ENCODE measurements at places on chromosomes 1 and 21.

GRCh38 chr1:56146449-56146848 lies 432.9 kb downstream of the PLPP3 start:
- no peak for DNase-seq

DNA sequence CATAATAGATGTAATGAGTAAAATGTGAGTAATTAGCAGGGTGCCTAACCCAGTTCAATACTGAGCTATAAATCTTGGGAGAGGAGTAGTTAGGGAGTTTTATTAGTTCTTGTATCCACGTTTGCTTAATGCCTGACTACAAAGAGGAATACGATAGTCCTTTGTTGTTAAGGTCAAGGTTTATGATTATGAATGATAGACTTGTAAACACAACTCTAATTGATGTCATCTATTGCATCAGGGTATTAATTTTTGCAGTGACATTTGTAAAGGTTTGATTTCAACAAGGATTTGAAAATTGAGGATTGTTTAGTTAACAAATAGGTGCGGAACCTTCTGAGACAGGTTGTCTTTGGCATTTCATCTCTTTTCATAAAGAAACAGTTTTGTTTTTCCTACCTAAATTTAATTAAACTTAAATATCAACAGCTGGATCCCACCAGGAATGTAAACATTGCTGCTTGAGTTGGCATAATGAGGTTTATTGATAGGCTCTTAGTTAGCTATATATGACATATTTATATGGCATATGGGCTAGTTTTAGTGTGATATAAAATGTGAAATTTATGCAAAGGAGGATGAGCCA lies 9.7 kb downstream of the SOAT1 start:
- DNase-seq: no peak

DNA sequence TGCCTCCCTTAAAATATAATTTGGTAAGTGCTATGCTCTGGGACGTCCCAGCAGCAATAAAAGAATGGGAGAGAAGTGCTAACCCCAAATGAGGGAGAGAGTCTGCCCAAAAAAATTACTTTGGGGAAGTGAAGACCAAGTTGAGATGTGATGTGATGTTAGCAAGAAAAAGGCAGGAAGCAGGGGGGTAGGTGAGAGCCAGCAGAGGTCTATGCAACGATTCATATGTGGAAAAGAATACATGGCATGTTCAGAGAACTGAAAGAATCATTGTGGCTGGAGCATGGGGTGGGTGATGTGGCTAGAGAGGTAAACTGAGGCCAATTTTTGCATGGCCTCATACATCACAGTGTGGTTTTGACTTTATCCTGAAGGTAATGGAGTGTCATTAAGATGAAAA lies 5.6 kb upstream of the CTPS1 start:
- no peak for DNase-seq

- DNase-seq: no peak
Observed at GRCh38 chr1:160981584-160982411, 27.2 kb upstream of the ITLN2 start.

DNA sequence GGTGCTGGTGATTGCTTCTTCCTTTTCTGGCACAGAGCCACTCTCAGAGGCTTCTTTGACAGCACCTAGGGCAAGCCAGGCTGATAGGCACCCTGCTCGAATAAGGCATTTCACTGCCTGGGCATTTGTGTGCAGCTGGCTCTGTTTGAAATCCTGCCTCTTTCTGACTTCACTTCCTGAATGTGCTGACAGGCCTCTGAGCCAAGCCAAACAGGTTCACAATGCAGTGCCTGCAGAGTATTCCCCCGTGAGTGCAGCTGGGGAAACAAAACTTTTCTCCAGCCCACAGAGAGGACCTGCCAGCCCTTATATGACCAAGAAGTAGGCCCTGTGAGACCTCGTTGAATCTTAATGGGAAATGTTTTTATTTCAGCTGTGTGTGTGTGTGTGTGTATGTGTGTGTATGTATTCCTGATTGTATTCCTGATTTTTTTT lies 10.4 kb downstream of the JUN start:
- peak; percentile 30 for DNase-seq

DNA sequence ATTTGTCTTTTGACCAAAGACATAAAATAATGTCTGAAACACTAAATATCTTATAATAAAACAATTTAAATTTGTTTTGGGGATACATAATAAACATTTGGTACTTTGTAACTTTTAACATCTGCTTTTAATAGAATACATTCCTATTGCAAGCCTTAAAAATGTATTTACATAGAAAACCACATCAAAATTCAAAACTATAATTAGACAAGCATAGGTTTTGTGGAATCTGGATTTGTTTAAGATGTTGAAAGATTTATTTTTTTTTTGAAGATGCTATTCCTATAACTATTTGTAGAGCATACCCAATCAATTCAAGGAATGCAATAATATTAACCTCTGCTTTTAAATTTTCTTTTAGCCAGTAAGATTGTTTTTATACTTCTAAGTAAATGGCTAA lies 125.7 kb downstream of the FMN2 start:
- no peak for DNase-seq

DNA sequence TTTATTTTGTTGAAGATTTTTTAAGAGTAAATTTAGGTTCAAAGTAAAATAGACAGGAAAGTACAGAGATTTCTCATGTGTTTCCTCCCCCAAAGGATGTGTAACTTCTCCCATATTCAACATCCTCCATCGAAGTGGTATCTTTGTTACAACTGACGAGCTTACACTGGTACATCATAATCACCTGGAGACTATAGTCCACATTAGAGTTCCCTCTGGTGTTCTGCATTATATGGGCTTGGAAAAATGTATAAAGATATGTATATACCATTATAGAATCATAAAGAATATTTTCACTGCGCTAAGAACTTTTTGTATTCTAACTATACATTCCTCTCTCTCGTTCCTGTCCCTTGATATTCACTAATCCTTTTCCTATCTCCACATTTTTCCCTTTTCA lies 203.7 kb downstream of the AMY1C start:
- no peak for DNase-seq

GRCh38 chr21:43809853-43810504 lies 20.6 kb downstream of the RRP1 start:
- DNase-seq: no peak

DNA sequence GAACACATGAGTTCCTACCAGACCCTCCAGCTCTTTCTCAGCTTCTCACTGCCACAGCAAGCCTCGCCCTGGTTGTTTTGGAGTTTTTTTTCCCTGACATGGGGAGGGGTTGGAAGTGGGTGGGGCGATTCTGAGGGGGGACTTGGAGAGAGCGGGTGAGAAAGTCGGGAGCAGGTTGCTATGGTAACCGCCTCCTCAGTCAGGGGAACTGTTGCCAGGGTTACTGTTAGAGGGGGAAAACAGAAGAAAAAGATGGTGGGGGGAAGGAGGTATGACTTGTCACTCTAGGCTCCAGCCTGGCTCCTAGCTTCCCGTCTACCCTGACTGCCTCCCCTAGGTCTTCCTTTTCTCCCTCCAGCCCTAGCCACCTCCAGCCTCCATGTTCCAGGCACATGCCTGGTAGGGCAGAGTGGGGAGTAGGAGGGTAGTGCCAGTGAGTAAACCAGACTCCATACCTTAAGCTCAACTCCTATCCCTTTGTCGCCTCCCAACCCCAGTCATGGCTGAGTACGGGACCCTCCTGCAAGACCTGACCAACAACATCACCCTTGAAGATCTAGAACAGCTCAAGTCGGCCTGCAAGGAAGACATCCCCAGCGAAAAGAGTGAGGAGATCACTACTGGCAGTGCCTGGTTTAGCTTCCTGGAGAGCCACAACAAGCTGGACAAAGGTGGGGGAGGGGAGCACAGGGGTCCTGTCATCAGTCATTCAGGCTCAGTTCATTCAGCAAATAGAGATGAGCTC lies 6.0 kb downstream of the PEA15 start:
- DNase-seq: no peak

DNA sequence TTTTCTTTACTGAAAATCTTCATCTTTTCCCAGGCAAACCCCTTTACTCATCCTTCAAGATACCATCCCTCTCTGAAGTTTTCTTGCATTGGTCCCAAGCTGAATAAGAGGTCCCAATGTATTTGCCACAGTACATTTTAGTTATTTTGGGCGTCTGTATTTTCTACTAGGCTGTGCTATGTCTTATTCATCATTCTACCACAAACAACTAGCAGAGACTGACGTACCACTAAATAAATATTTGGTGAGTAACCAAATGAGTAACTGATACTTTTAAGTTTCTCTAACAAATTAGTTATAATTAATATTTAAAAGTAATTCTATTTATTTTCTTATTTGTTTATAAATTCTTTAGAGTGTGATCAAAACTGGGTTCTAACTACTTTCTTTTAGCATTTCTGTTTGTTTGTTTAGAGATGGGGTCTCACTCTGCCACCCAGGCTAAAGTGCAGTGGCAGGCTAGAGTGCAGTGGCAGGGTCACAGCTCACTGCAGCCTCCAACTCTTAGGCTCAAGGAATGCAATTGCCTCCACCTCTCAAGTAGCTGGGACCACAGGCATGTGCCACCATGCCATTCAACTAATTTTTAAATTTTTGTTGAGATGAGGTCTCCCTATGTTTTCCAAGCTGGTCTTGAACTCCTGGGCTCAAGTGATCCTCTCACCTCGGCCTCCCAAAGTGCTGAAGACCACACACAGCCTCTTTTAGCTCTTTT lies 33.1 kb downstream of the NDC1 start:
- no peak for DNase-seq

DNA sequence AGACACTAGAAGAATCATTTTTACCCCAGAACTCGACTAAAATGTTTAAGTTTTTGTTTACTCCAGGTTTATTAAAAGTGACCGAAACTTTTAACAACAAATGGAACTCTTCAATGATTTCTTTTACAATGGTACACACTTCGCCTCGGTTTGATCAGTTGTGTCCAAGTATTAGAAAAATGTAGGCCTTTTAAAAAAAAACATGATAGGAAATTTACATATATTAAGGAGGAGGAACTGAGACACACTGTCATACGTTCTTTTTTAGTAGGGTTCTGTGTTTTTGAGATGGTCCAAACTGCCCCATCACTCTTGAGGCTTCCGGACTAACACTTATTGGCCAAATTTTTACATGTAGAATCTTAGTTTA lies 1.3 kb downstream of the PRDM2 start:
- DNase-seq: peak; percentile 46

DNA sequence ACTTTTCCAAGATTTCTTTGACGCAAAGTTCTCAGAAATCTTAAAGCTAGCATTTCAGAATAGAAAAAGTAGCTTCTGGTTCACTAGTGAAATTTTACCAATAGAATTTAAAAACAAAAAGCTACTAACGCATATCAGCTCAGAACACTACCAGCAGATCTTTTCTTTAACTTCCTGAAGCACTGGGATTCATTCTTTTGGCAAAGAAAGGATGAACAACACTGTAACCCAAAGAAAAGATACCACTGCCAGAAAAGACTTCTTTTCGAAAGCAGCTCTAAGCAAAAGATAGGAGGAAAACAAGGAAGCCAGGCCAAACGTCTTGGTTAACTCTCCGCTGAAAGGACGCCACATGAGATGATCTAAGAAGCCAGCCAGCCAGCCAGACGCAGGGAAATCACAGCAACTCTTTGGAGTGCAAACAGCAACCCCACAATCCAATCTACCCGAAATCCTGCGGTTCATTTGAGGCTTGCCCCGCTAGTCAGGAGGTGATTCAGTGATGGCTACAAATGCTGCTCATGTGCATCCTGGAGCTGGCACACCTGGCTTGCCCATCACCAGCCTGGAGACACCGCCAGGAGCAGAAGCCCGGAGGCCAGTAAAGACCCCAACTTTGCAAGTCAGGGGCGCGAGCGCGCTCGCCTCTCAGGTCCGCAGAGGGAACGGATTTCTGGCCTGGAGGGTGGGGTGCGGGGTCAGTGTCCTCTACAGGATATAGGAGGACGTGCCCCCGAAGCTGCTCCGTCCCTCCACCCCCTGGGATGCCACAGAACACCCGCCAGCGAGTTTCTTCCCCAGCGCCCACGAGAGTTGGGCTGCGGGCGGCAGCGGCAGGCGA lies 812 bp downstream of the NBPF1 start:
- peak; percentile 62 for DNase-seq

DNA sequence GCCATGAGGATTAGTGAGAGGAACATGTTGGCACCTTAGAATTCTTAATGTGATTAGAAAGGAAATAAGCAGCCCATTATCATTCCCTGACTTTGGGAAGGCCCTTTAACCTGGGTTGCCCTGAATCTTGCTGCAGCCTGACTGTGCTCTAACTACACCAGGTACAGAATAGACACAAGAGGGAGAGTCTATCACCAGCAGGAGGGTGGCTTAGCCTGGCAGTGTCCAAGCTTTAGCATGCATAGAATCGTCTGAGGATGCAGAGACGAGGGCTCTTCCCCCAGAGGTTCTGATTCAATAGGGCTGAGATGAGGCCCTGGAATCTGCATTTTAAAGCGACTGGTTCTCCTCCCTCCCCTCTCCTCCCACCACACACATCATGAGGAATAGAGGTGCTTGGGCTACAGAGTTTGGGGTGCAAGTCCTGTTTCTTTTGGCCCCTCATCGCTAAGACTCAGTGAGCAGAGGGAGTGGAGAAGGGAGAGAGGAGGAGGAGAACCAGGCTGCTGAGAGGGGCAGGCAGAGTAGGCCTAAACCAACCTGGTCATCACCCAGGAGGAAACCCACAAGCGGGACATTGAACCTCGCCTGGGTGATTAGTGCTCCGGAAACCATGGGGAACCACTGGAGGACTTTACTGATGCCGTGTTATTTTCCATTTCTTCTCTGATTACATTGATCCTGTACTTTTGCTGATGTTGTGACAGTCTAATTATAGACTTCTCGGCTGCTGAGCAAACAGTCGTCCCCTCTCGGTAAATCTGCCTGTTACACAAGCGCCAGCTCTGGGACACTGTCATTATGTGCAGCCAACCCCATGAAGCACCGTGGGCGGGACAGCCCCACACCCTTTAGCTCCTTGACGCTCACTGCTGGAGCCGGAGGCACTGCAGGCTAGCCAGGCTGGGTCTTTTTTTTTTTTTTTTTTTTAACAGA lies 6.3 kb upstream of the TENT5C start:
- DNase-seq: no peak

- DNase-seq: no peak
Observed at GRCh38 chr1:246351721-246352120, 155.4 kb downstream of the SMYD3 start.

GRCh38 chr1:48730164-48730910 lies 46.4 kb downstream of the BEND5 start:
- no peak for DNase-seq

- DNase-seq: no peak
Observed at GRCh38 chr1:54811066-54811465, 9.9 kb upstream of the TTC22 start.

DNA sequence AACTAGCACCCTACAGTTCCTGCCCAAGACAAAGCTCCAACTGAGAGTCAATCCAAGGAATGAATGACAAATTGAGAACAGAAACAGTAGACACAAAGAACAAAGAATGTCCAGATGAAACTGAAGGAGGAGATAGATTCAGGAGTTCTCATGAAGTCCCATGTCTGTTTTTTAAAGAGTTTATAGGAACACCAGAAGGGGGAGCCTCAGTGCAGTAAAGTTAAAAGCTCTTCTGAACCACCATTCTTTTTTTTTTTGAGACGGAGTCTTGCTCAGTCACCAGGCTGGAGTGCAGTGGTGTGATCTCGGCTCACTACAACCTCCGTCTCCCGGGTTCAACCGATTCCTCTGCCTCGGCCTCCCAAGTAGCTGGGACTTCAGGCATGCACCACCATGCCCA lies 323.6 kb downstream of the MRPL39 start:
- DNase-seq: peak; percentile 25

GRCh38 chr1:10513199-10513598 lies 38.4 kb downstream of the PEX14 start:
- no peak for DNase-seq

GRCh38 chr1:51504806-51505525 lies 14.1 kb downstream of the EPS15 start:
- DNase-seq: no peak
